Calu3 (cell line): ENCODE measurements at places on chromosomes 4 and X.

DNA sequence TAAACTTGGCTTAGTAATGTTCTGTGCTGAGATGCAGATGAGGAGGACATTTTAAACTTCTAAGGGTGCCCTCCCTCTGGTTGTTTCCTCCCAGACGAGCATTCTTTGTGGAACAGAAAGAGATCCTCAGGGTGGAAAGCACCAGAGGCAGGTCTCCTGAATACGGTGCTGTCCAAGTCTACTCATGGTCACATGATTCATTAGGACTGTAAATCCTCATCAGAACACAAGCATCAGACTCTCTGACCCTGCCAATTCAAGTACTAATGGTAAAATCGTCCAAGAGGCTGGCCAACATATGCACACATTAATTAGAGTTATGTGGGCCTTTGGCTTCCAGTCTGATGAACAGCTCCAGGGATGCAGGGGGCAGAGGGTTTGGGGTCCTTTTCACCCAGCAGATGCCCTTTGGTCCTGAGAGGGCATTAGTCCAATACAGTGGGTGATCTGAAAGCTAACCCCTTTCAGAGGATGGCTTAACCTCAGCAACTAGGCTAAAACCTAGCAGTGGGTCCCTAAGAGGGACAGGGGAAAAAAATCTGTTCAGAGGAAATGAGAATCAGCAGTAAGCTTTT, 18.2 kb downstream of the HAND2 start:
- no peak for DNase-seq

DNA sequence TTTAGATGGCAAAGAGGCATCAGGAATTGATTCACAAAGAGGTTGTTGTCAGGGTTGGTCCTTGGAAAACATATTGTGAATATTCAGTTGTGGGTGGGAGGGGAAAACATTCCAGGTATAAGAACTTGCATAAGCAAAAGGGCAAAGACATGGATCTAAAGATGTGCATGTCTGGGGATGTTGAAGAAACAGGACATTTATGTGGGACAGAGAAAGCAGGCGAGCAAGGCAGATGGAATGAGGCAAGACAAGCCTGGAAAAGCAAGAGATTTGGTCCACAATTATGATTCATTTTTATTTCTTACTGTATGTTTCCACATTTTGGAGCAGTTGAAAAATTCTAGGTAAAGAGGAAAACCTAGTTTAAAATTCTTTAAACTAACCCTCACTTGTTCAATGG, 134.9 kb upstream of the CXXC4 start:
- DNase-seq = no peak

GRCh38 chr4:3756343-3757059, 9.7 kb upstream of the ADRA2C start:
- no peak for DNase-seq

DNA sequence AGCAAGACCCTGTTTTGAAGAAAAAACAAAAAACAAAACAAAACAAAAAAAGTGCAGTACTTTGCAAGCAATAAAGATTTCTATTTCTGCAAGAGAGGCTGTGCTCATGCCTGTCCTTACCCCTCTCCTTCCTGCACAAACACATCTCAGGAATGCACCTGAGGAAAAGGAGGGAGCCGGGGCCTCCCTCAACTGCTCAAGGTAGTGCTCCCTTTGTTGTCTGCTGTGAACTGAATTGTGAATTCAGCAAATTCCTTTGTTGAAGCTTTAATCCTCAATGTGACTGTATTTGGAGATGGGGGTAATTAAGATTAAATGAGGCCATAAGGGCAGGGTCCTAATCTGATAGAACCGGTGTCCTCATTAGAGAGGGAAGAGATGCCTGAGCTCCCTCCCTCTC, 13.9 kb downstream of the FTSJ1 start:
- DNase-seq = no peak

- no peak for DNase-seq
Observed at GRCh38 chrX:109735202-109735744, 2.2 kb upstream of the ACSL4 start.

GRCh38 chrX:65772842-65773241, 105.4 kb downstream of the MSN start:
- DNase-seq = no peak

DNA sequence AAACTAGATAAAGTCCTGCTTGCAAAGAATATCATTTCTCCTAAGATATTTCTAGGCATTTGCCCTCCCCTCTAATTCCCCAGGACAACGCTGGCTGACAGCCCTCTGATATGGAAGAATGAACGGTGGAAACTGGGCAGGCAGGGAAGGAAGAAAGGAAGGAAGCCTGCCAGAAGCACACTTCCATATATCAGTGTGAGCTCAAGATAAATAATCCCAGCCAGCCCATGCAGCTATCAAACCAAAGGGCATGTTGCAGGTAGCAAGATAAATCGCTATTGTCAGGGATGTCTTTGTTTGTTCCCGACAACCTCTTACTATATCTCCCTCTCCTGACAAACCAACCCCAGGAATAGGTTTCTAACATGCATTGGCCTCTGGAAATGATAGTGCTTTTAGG, 412.8 kb downstream of the HNRNPD start:
- no peak for DNase-seq

GRCh38 chr4:176034936-176035335, 30.7 kb upstream of the WDR17 start:
- no peak for DNase-seq

DNA sequence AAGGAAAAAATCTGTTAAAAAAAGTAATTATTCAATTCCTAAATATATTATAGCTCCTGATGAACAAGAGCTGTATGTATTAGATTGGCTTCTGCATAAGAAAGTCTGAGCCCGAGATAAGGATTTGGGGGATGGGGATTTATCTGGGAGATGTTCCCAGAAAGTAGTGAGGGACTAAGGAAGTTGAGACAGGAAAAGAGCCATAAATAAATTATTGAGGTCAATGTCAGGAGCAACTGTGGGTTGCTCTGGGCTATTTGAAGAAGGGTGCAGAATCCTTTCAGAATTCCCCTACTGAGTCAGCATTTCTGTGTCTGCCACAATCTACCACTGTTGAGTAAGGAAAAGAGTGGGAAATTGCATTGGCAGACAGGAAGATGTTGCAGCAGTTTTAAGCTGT, 3.1 kb upstream of the TDO2 start:
- no peak for DNase-seq

DNA sequence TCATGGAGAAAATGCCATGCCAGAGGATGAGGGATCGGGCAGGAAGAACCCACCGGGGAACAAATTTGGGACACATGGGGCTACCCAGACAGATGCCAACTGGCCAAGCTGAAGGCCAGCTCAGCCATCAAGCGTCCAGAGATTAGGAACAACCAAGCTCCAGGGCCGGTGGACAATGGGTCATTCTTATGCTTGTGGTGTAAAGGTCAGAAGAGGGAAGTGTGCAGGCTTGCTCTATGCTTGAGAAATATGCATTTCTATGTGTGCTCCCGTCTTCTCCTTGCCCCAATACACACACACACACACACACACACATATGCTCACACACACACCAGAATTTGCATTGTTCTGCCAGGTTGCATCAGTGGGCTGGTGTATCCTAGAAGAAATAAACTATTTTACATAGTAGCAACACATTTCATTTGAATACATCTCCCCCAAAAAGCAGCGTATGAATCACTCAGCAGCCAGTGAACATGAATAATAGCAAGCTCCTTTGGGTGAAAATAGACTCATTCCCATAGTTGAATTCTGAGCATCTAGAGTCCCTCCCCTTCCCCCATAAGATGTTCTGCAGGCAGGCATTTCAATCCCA, 201.9 kb upstream of the PPARGC1A start:
- no peak for DNase-seq

- DNase-seq = no peak
Observed at GRCh38 chr4:7190691-7191545, 1.4 kb upstream of the SORCS2 start.

- no peak for DNase-seq
Observed at GRCh38 chr4:70833675-70834074, 6.0 kb downstream of the GRSF1 start.

GRCh38 chr4:128481752-128482480, 194.3 kb upstream of the PGRMC2 start:
- no peak for DNase-seq

- no peak for DNase-seq
Observed at GRCh38 chrX:132034648-132035047, 11.5 kb downstream of the STK26 start.

- DNase-seq = no peak
Observed at GRCh38 chr4:186823989-186824388, 100.3 kb upstream of the FAT1 start.

GRCh38 chrX:46653482-46653881, 79.9 kb downstream of the CHST7 start:
- DNase-seq = peak; percentile 36

- DNase-seq = no peak
Observed at GRCh38 chr4:1643971-1644735, 40.0 kb downstream of the FAM53A start.

- no peak for DNase-seq
Observed at GRCh38 chrX:80004458-80004857, 10.1 kb upstream of the TBX22 start.

DNA sequence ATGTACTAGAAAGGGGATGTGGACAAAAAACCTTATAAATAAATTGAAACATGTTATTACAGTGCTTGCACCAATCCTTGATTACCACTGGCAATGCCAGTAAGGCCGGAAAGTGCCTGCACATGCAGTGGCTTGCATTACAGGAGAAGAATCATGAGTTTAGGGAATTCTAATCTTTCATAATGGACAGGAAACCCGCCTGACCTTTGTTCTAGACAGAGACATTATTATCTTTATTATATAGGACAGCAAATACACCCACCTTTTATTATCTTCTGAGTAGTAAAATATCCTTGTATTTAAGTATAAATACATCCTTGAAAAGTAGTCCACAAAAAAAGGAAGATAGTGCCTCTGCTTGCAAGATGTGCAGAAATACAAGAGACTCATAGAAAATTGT, 379.9 kb upstream of the LCORL start:
- DNase-seq = no peak

- no peak for DNase-seq
Observed at GRCh38 chrX:149638860-149639259, 7.3 kb upstream of the TMEM185A start.

GRCh38 chr4:60682901-60683300, 517.2 kb upstream of the ADGRL3 start:
- DNase-seq = no peak

GRCh38 chr4:114911111-114911510, 202.3 kb downstream of the NDST4 start:
- DNase-seq = no peak

- DNase-seq = no peak
Observed at GRCh38 chr4:99790796-99791617, 25.6 kb upstream of the DAPP1 start.

DNA sequence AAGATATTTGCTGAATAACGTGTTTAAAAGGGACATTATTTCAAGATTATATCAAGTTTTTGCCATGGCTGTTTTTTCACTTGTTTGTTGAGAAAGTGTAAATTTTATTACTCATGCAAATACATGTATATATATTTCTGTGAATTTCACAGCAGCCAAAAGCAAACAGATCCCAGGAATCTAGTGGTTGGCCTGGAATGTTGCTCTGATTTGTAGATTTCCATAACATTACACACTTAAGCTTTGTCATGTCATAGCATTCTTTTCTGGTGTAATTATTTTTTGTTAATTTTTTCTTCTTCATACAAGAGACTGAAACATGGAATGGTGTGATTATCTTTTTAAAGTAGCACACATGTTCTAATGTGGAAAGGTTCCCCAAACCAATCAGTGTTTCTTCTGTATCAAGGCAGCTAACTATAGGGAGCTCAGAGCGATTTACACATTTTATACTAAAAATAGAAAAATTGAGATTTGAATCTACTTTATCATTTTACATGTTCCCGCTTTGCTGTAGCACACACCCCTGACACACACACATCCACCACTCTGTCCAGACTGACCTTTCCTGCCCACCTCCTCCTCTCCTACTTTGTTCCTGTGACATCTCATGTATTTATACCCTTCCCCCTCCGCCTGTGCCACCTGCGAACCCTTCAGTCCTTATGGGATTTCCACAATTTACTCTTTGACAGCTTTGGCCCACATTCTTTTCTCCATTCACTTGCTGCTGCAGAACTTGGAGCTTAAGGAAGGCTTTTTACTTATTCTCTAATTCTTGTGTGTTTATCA, 20.3 kb downstream of the RUFY3 start:
- DNase-seq = no peak

DNA sequence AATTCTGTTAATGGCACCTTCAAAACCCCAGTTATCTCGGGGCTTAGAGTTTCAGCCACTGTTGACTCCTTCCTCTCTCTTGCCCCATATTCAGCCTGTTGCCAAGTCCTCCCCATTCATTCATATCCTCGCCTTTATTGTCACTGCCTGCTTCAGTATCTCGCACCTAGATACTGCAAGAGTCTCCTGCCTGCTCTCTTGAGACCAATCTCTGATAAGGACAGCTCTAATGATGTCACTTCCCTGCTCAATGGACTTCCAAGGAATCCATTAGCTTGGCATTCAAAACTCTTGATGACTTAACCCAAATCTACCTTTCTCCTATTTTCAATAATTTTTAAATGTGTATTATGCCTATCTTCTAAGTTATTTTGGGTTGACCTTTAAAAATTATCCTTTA, 1.1 kb upstream of the UBE2A start:
- DNase-seq = no peak

DNA sequence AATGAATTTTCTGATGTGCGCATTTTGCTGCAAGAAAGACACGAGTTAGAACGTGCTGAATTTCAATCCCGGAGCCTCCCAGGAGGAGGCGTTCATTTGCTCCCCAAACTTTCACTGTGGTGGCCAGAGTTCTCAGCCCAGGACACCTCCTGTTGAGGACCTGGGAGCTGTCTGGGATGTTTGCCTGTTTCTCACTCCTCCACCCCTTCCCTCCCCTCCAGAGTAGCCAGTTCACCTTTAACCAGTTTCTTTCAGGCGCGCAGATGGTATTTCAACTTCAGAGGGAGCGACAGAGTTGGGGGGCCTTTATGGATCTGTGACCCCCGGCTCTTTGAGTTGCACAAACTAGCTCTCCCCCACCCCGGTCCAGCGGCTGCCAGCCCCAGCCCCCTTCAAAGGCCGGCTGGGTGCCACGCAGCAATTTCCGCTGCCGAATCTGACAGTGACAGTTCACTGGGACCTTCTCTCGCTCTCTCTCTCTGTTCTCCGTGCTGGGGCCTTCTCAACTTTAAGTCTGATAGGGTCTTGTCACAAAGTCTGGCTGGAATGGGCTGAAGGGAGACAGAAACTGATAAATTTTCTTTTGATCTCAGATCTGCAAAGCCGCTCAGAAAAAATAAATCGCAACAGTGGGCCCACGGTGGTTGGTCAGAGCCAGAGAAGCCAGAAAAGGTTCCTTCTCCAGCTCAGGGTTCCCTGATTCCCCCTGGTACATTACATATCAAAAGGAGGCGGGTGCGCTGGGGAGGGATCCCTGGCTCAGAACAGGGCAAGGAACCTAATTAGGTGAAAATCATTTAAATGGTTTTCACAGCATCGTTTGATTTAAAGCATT, 100.0 kb upstream of the STX18 start:
- no peak for DNase-seq

DNA sequence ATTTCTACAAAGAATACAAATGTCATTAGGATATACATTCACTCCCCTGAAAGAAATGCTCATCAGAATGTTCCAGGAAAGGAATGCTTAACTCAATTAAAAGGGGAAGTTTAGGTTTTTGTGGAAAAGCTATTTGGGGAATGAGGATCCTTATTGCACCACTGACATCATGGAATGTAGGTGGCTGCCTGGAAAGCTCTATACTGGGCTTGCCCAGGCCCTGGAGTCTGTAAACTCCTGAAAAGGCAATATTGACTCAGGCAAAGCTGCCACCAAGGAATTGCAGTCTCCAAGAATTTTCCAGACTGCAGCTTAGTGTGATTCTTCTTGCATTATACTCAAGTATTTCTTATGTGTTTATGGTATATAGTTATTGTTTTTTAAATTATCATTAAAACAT, 15.7 kb downstream of the DAPP1 start:
- DNase-seq = no peak

GRCh38 chr4:165512424-165512823, 133.6 kb downstream of the CPE start:
- no peak for DNase-seq
